ENCODE measurements at places on chromosomes 1 and 21.

DNA sequence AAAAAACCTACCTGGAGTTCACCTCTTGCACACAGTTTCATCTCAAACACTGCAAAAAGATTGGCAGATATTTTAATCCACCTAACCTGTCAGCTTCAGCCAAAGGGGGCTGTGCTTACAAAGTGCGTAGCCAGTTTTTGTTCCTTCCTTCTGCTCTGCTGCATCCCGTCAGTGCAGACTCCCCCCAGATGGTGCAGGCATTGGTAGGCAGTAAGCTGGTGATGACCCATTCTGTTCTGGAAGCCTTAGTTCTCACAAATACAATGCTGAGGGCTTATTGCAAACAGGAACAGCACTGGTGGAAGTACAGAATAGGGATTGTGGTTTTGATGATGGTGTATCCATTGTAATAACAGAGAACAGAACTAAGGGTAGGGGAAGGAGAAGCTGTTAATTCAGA lies 239.5 kb downstream of the RYR2 start:
- no peak for DNase-seq

- DNase-seq: no peak
These were observed 16.0 kb downstream of the DHRS3 start for GRCh38 chr1:12601700-12602658.

GRCh38 chr1:111436726-111437125 lies 9.2 kb upstream of the OVGP1 start:
- DNase-seq: no peak

- DNase-seq: no peak
These were observed 14.0 kb upstream of the TBX19 start for GRCh38 chr1:168266644-168267186.

- no peak for DNase-seq
These were observed 1.5 kb upstream of the BATF3 start for GRCh38 chr1:212700892-212701819.

GRCh38 chr1:184506481-184506880 lies 119.7 kb downstream of the C1orf21 start:
- DNase-seq: no peak

DNA sequence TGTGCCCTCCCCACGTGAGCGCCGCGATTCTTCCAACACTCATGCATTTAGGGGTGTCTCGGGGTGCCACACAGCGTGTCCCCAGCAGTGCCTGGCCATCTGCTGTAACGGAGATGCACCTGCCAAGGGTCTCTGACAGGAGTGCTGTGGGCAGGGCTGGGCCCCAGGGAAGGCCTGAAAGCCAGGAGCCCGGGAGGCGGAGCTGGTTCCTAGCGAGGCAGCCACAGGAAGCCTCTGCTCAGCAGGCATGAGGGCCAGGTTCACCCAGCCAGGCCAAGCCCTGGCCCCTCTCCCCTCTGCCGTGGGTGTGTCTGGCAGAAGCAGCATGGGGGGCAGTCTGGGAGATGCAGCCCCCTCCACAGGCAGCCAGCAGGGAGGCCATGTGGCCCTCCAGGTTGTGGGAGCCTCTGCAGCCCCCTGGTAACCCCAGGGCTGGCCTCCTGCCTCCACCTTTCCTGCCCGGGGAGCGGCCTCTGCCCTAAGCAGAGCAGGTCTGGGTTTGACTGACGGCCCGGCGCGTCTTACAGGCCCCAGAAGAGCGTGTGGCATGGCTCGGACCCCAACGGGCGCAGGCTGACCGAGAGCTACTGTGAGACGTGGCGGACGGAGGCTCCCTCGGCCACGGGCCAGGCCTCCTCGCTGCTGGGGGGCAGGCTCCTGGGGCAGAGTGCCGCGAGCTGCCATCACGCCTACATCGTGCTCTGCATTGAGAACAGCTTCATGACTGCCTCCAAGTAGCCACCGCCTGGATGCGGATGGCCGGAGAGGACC lies 30.4 kb downstream of the SLC19A1 start:
- DNase-seq: no peak

DNA sequence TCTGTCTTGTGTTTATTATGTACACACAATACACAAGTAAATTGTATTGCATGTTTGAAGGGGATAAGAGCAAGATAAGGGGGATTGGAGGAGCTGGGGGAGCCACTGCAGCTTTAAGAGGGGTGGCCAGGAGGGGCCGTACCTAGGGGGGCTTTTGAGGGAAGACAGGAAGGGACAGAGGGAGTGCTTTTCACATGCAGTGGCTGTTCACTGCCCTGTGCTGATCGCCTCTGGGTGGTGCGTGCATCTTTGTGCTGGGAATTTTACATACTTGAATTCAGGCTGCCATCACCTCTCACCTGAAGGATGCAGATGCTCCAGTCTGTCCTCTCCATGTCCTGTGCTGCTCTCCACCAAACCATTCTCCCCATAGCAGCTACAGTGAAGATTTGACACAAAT lies 179.5 kb downstream of the PTPRU start:
- no peak for DNase-seq

DNA sequence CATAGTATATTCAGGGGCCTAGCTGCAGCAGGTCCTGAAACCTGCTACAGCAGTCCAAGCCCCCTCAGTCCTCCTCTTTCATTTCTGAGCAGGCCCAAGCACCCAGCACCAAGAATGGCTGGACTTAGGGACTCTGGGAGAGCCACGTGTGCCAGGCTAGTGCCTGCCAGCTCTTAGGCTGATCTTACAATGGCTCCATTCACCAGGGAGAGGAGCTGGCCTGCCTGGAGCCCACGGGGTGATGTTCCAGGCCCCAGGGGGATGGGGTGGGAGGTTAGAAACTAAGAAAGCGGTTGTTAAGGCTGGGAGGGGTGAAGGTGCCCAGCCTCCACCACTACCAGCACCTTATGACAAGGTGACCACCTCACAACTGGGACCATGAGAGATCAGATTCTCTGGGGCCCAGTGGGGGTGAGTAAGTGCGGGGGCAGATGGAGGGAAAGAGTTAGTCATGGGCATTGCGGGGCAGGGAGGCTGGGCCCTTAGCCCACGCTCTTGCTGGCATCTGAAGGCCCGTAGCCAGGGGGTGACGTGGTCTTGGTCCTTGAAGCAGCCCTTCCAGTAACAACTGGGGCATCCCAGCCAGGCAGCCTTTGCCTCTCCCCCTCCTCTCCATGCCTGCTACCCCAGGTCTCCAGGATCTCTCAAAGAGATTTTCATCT lies 30.3 kb upstream of the CLIC4 start:
- DNase-seq: no peak

DNA sequence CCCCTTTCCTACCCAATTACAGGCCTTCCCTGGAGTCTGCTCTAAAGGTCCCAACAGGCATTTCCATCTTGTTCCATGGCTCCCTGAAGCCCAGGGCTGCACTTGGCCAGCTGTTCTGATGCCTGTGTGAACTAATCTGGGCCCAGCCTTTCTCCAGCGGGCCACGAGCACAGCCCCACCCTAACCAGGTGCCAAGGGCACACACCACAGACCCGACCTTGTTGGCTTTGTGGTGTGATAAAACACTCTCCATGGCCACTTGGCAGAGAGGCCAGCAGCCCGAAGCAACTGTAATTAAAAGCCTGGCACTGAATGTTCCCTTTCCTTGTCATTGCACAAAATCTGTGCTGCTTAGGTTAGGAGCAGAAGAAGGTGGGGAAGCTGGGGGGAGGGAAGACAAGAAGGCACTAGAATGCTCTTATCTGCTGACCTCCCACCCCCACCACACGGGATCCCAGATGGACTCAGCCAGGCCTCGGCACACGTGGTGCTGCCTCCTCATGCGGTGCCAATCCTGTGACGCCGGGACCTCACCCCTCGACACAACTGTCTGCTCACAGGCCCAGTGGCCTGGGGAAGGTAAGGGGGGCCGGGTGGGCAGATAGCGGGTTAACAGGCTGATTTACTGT lies 9.9 kb downstream of the HCRTR1 start:
- no peak for DNase-seq

- no peak for DNase-seq
These were observed 49.0 kb downstream of the JAK1 start for GRCh38 chr1:64917328-64917861.

GRCh38 chr1:202249436-202249835 lies 55.8 kb downstream of the LGR6 start:
- no peak for DNase-seq

GRCh38 chr1:194342484-194343262 lies 1156.3 kb upstream of the B3GALT2 start:
- no peak for DNase-seq

GRCh38 chr1:161866241-161866640 lies 100.1 kb downstream of the ATF6 start:
- DNase-seq: no peak

- DNase-seq: no peak
These were observed 3.0 kb upstream of the PEX10 start for GRCh38 chr1:2415337-2415736.

- no peak for DNase-seq
These were observed 8.6 kb downstream of the FCAMR start for GRCh38 chr1:206961668-206962067.

GRCh38 chr1:87826681-87827251 lies 498.1 kb downstream of the LMO4 start:
- DNase-seq: no peak

GRCh38 chr1:31593770-31594632 lies 17.7 kb downstream of the TINAGL1 start:
- peak; percentile 13 for DNase-seq

DNA sequence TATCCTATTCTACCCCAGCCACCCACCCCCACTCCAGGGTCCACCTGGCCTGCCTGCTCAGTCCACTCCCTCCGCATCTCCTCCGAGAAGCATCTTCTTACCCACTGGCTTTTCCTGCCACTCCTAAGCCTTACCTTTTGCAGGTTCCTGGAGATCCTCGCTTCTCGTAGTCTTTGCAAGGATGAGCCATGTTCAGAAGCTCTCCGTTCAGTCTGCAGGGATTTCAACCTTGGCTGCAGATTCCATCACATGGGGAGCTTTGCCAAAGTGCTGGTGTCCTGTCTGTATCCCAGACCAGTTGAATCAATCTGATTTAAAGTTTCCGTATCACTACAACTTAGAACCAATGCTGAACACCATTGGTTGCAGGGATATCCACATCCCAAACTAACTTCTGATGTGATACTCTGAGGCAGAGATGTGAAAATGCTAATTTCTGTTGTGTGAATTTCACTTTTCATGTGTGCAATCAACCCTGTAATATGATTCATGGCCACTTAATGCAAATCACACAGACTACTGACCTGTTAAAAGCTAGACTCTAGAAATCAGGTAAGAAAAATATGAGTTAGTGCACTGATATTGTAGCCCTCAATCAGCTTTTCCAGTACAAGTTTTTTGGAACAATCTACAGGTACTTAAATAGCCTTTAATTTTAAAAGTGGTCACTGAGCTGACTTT lies 61.9 kb downstream of the CAPN2 start:
- no peak for DNase-seq

DNA sequence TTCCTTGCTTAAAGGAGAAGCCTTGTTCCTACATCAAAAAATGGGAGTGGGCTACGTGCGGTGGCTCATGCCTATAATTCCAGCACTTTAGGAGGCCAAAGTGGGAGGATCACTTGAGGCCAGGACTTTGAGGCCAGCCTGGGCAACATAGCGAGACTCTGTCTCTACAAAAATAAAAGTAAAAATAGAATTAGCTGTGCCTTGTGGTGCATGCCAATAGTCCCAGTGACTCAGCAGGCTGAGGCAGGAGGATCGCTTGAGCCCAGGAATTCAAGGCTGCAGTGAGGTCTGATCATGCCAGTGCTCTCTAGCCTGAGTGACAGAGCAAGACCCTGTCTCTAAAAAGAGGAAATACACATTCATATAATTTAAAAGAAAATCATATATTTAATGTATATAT lies 127.1 kb downstream of the C1orf21 start:
- DNase-seq: no peak

DNA sequence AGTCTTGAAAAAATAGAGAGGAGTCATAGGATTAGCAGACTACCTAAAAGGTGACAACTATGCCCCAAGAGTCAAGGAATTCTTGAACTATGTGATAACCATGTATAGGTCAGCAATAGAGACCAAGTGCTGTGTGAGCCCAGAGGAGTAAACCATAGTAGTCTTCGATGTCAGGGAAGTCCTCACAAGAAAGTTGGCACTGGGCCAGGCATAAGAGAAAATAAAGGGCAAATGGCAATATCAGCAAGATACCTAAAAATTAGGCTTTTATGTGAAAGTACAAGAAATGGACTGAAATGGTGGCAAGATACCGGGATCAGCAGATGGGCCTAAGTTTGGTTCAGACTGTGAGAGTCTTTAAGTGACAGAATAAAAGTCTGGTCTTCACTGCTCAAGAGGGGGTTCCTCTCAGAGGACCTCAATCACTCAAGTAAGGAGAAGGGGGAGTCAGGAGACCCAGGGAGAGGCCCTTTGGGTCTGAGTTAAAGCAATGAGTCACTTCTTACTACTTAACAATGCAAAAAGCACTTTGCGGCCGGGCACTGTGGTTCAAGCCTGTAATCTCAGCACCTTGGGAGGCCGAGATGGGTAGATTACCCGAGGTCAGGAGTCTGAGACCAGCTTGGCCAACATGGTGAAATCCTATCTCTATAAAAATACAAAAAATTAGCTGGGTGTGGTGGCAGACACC lies 95.0 kb downstream of the TEX35 start:
- no peak for DNase-seq

DNA sequence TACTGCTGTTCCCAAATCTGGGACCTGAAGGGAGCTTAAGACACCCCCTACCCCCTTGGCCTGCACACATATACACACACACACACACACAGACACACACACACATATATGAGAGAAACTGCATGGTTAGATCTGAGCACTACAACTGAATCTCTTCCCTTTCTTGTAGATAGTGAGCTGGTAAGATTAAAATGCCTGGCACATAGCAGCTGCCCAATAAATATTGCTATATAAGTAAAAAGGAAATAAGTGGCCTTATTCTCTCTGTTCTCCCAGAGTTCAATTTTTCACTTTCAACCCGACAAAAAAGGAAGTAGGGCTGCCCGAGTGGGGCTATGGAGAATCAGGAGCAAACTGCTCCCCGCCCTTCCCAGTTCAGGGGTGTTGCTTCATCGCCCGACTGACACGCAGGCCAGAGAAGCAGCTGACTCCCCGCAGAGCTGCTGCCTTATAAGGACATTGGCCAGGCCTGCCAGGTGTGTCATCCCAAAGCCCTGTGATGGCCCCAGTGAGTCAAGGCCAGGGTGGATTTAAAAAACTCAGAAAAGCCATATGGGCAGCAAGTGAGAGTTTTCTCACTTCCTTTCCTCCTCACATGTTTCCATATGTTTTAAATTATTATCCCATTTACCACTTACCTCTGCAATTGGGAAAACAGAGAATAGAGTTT lies 106.5 kb upstream of the SLC44A3 start:
- no peak for DNase-seq

DNA sequence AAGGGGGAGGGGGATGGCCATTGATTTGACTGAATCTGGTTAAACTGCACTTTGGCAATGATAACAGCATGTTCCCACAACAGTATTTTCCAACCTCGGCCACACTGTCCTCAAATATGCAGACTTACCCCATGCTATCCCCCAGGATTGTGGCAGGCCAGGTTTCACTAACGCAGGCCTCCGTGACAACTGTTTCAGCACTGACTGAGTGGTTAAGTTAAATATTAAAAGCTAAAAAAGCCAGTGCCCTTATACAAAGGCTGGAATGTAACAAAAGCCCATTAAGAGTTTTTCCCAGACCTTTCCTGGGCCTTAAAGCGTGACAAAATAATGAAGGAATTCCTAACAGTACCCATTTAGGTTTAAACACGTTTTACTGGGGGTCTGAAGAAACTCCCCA lies 202.9 kb downstream of the USP25 start:
- DNase-seq: no peak

- DNase-seq: no peak
These were observed 3.0 kb upstream of the TSPAN1 start for GRCh38 chr1:46171871-46172270.
